ENCODE measurements at places on chromosomes 12 and 14.

DNA sequence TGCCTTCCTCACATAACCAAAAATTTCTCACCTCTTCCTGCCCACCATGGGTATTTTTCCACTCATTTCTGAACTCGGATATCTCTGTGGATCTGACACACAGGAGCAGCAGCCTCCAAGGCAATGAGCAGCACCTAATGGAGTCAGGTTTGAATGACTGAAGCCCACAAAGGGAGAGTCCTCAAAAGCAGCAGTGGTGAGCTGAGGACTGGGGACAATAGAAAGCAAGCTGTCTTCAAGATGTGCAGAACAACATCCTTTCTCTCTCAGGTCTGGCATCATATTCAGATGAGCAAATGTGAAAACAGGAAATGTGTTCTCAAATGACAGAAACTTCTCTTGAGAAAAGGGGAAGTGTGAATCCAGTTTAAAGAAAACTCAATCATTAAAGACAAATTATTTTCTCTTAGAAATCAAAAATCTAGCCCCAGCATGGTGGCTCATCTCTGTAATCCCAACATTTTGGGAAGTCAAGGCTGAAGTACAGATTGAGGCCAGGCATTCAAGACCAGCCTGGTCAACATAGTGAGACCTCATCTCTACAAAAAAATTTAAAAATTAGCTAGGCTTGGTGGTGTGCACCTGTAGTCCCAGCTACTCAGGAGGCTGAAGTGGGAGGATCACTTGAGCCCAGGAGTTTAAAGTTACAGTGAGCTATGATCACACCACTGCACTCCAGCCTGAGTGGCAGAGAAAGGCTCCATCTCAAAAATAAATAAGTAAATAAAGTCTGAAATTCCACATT, 54.2 kb downstream of the C12orf42 start:
- ATAC-seq: no peak

- no peak for ATAC-seq
Measured at GRCh38 chr12:11685316-11685715, 35.8 kb downstream of the ETV6 start.

GRCh38 chr14:76272349-76272748, 103.6 kb upstream of the ESRRB start:
- no peak for ATAC-seq

DNA sequence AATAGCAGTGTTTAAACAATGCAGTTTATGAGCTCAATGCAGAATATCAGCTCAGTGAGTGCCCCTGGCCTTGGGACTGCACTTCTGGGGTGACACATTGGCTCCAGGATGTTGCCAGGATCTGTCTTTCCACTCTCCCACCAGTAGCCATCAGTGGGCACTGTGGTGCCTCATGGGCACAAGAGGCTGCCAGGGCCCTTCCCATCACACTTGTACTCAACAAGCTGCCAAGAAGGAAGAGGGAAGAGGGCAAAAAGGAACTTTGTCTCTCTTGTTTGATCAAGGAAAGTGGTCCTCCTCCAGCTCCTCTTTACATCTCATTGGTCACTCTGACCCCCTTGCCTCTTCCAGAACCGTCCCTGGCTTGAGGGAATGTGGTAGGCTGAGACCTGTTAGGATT, 115.9 kb downstream of the AACS start:
- ATAC-seq: no peak

DNA sequence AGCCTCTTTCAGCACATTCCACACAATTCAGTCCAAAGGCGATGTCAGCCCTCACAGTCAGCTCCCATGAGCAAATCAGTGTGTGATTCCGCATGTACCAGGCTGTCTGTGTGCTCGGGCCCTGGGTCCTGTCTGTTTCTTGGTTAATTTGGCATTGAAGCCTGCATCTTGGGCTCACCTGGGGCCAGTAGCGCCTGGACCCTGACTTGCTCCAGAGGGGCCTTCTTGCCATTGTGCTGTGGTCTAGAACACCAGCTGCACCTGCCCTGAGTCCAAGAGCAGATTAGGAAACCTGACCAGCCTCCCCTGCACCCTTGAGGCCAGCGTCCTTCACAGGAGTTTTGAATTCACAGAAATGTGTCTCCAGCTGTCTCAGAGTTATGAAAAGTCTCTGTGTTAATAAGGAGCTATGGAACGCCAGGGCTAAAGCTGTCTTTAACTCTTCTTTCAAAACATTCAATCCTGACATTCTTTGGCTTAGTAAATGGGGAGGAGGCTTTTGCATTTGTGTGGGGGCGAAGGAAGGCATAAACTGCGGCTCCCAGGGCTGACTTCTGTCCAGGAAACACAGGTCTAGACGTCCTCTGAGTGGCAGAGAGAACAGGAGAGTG, 102.2 kb downstream of the ARF6 start:
- ATAC-seq: no peak

DNA sequence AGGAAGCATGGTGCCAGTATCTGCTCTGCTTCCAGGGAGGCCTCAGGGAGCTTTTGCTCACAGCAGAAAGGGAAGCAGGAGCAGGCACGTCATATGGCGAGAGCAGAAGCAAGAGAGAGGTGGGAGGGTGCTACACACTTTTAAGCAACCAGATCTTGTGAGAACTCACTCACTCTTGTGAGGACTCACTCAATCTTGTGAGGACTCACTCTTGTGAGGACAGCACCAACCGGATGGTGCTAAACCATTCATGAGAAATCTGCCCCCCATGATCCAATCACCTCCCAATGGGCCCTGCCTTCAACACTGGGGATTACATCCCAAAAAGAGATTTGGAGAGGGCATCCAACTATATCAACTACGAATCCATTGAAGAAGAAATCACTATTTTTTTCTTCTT, 34.3 kb upstream of the LMNTD1 start:
- ATAC-seq: no peak

GRCh38 chr12:19846574-19846973, 407.3 kb downstream of the AEBP2 start:
- peak; percentile 58 for ATAC-seq

- no peak for ATAC-seq
Measured at GRCh38 chr12:22474970-22475720, 69.2 kb downstream of the C2CD5 start.

GRCh38 chr12:19849208-19849607, 409.9 kb downstream of the AEBP2 start:
- ATAC-seq: no peak

- ATAC-seq: no peak
Measured at GRCh38 chr12:124929649-124930419, 15.4 kb upstream of the UBC start.

GRCh38 chr12:55933169-55933798, 2.3 kb downstream of the DGKA start:
- peak; percentile 10 for ATAC-seq

- no peak for ATAC-seq
Measured at GRCh38 chr14:72882047-72882446, 11.9 kb downstream of the DPF3 start.

DNA sequence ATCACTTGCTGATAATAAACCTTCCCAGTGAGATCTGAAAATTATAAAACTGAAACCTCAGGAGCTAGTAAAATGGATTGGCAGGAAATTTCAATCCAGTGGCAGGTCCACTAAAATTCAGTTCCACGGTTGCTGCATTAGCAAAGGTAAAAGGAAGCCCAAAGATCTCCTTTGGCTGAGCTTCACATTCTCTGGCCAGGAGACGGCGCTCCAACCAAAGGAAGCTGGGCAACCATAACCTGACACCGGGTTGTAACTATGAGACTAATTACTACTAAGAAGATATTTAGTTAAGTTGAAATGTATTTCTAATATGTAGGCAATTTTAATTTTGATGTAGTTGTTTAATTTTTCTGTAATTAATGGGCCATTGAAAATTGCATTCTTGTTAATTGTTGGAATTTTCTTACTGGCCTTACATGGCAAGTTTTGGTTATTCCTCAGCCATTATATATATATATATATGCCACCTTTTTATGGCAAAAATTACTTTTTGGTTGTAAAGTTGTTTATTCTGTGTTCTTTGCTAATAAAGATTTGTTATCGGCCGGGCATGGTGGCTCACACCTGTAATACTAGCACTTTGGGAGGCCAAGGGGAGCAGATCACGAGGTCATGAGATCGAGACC, 17.0 kb downstream of the OR8S1 start:
- peak; percentile 76 for ATAC-seq

Data from SK-N-SH treated with all-trans-retinoic acid at 6 μM for 48 hours (cell line).